ENCODE measurements at places on chromosomes 7 and 10. TPM values are rescaled to one million over a fixed set of nuclear protein-coding genes. Genes with fewer than 3 reads are reported as not detected.

BBIP1 gene
- total RNA-seq: 29.7 TPM

- DNase-seq: no peak
Measured at GRCh38 chr7:130222-130572, 62.2 kb upstream of the FAM20C start.

HOXA4 gene
- 0.65 TPM for total RNA-seq

DNA sequence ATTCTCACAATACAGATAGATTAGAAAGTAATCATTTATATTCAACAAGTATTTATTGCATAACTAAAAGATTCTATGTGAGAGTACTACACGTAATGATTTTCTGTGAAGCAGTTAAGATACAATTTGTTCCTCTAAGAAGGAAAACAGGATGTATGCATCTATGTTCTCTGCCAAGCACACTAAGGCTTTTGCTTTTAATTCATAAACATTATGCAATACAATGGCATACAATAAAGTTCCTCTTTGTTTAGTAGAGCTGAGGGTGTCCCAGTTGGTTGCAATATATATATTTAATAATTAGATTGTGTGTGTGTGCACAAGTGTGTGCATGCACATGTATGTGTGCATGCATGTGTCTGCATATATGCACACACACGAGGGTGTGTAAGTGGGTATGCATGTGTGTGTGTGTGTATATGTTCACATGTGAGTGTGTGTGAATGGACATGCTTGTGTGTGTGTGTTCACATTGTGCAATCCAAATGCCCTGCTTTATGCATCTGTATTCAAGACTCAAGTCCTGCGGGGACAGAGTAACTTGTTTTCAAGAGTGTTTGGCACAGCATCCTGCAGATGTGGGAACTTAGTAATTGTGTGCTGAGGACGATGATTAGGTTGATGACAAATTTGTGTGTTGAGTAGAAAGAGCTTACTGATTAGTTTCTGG lies 481.5 kb upstream of the KLF6 start:
- DNase-seq: peak; percentile 80

RPEL1 gene
- total RNA-seq: 0.17 TPM

ASIC3 gene
- total RNA-seq: not detected

DNA sequence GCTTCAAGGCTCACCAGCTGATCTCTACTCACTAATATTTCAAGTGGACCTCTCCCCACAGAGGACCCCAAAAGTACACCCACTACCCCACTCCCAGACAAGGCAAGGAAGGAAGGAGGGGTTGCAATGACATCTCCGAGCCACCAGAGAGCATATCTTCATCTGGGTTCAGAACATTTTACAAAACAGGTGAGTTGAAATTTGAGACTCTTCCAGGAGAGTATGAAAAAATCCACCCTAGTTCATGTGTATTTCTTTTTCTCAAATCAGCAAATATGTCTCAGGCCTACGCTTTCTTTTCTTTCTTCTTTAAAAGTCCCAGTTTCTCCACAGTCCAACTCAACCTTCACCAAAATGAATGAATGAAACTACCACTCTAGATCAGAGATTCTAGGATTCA lies 61.9 kb downstream of the SGMS1 start:
- DNase-seq: peak; percentile 31

DNA sequence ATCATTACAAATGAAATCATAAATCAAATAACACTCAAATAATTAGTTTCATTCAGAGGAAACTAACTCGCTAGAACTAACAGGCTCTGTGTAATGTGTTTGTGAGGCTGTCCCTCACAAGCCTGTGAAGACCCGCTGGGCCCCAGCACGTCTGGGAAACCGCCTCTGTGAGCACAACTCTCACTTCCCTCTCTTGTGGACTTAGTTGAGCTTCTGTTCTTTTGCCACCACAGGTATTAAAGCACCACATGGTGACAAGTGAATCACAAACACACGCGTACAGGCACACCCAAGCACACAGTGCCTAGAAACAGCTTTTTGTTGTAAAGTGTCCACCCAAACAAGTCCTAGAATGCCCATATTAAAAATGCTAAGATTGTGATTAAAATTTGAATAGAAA lies 51.0 kb downstream of the ZNF777 start:
- DNase-seq: no peak

DNA sequence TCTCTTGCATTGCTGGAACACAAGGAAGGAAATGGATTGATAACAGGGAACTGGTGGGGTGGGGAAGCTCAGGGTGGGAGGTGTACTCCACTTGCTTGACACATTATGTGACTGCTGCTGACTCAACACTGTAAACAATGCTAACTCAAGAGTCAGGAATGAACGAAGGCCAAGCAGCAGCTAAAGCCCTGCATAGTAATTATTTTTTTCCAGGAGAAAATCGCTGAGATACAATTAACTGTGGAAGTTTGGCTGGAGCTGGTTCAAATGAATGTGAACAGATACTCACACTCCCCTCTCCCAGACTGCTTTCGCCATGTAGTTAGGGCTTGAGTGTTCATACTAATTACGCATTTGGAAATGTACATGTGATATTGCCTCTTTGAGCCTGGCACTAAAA lies 170.9 kb upstream of the AOAH start:
- no peak for DNase-seq

DNA sequence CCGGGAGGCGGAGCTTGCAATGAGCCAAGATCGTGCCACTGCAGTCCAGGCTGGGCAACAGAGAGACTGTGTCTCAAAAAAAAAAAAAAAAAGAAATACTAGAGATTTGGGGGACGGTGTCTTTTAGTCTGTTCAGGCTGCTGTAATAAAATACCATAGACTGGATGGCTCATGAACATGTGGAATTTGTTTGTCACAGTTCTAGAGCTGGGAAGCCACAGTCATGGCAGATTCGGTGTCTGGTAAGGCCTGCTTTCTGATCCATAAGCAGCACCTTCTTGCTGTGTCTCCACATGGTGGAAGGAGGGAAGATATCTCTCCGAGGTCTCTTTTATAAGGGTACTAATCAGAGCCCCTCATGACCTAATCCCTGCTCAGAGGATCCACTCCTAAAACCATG lies 102.7 kb upstream of the MKLN1 start:
- no peak for DNase-seq

- DNase-seq: peak; percentile 50
Measured at GRCh38 chr10:77877441-77878344, 48.9 kb downstream of the DLG5 start.

- DNase-seq: peak; percentile 68
Measured at GRCh38 chr10:110610308-110610774, 33.8 kb upstream of the RBM20 start.

GRCh38 chr10:25852364-25852941 lies 81.6 kb upstream of the MYO3A start:
- no peak for DNase-seq

DNA sequence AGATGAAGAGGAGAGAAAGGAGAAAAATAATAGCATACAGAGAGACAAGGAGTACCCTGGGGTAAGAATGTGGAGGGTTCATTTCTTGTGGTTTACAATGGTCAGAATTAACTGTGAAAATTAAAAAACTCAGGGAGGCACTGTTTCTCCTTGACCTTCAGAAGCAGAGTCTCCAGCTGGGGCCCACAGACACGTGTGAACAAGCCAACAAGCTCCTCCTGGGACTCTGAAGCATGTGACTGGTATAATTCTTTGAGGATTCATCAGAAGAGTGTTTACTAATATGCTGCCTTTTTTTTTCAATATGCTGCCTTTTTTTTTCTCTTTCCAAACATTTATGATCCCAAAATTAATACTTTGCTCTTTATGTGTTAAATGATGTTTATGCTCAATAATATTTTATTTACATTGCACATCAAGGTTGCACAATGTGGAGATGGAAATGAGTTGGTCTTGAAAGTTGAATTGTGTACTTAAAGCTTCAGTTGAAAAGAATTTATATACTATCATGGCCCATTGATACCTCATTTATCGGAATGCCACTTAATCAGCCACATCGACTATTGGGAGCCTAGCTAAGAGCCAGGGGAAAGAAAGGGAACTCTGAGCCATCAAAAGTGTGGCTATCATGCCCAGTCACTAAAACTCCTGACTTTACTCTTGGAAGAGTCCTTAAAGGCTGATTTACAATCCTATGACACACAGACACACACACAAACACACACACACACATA lies 134.7 kb upstream of the RHOBTB1 start:
- DNase-seq: no peak

- DNase-seq: peak; percentile 84
Measured at GRCh38 chr10:77641788-77642397, 4.3 kb upstream of the KCNMA1 start.

DNA sequence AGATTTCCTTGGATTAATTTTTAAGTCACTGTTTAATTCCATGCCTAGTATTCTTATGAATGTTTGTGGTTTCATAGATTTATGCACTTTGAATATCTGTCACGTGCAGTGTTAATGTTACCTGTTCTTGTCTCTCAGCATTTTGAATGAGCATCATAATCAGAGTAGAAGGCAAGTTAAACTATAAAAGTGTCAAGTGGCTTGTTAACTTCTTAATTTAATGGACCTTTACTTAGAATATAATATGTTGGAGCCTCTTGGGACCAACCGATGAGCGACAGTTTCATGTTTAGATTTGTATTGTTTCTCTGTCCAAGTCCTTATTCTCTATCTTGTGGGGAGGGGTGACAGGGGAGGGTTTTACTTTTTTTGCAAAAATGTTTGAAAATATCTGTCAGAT lies 50.6 kb upstream of the MTURN start:
- DNase-seq: no peak

- DNase-seq: no peak
Measured at GRCh38 chr7:30329716-30330115, 45.3 kb downstream of the ZNRF2 start.

- peak; percentile 69 for DNase-seq
Measured at GRCh38 chr7:30453921-30454320, 24.7 kb downstream of the NOD1 start.

GRCh38 chr7:81519886-81520285 lies 250.0 kb downstream of the HGF start:
- no peak for DNase-seq

PNLIP gene
- total RNA-seq: not detected

GRCh38 chr10:112539340-112539739 lies 92.3 kb downstream of the VTI1A start:
- DNase-seq: peak; percentile 22

GRCh38 chr7:155962191-155962967 lies 150.1 kb upstream of the SHH start:
- DNase-seq: peak; percentile 75

DNA sequence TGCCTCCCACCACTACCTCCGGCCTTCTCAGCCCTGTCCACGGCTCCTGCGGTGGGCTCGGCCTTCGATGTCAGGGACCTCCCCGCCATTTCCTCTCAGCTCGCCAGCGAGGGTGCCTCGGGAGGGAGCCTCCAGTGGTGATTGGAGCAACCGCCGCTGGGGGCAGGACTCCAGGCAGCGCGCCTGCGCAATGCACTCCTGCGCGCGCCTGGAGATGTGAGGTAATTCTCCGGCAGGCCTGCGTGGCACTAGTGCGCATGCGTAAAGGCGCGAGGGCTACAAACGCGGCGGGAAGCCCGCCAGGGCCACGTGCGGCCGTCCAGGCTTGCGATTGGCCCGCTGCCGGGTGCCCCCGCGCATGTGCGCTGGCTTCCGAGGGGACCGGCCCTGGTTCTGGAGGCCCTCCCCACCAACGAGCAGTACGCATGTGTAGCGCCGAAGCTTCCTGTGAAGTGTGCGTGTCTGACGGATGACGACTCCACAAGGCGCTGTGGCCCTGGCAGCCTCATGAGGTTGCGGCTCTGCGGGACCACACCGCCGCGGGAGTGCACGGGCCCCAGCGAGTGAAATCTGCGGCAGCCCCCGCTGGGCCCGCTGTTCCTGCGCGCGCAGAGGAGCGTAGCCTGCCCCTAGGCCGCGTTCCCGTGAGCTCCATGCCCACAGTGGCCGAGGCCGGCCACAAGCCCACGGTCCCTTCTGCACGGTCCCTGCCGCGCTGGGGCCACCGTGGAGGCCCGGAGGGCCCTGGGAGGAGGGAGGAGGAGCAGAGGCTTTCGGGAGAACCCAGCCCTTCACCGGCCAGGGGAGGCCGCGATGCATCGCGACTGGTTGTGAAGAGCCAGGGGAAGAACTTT lies at the start of gene SYCE1:
Gene SYCE1, minus strand, starts transcription at position 143 of the 854 bp plus-strand sequence. Its CDS starts 54 bp downstream, at position 89.
- DNase-seq: no peak

GRCh38 chr7:77442636-77443035 lies 26.5 kb upstream of the GSAP start:
- DNase-seq: peak; percentile 53

DNA sequence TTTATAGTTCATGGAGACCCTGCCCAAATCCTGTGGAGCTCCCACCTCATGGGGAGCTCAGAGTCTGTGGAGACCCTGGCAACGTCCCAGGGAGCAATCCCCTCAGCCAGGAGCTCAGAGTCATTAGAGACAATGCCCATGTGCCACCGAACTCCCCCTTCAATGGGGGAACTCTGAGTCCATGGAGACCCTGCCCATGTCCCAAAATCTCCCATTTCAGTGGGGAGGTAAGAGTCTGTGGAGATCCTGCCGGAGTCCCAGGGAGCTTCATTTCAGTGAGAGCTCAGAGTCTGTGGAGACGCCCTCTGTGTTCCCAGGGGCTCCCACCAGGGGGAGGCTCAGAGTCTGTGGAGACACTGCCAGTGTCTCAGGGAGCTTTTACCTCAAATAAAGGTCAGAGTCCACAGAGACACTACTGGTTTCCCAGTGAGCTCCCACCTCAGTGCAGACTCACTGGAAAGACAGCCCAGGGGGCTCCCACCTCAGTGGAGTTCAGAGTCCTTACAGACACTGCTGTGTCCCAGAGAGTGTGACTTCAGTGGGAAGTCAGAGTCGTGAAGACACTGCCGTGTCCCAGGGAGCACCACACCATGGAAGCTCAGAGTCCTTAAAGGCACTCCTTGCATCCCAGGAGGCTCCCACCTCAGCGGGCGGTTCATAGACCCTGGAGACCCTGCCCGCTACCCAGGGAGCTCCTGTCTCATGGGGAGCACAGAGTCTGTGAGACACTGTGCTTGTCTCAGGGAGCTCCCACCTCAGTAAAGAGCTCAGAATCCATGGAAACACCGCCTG lies 5.0 kb downstream of the MYO1G start:
- DNase-seq: peak; percentile 65

DNA sequence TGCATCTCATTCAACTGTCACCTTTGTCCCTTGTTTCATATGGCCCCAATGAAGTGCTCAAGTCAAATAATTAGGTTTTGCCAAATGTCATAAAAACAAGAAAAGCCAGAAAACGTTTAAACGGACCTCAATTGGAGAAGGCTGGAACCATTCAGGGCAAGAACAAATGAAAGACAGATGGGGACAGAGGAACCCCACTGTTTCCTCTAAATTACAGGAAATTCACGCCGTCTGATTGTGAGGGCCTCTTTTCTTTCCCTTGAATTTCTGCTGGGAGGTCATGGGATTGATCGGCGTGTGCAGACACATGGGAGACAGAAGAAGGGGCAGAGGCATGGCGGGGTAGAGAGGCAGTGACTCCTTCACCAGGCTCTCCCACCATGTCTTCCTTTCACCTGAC lies 656.4 kb downstream of the KCNMA1 start:
- no peak for DNase-seq

DNA sequence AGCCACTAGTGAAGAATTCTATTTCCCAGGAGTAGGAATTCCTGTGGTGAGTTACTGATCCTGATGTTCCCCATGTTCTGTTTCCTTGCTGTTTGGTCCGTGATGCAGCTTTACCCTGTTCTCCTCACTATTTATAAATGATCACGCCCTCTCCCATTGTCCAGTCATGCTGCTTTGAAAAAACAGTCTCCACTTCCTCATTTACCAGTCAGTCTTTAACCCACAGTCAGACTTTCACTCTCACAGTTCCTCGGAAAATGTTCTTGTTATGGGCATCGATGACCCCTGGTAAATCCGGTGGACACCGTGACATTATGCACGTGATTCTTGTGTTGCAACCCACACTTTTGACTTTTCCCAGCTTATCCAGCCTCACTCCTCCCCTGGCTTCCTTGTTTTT lies 14.4 kb downstream of the SCIN start:
- DNase-seq: peak; percentile 53

MYPN gene
- total RNA-seq: under 0.01 TPM

PON1 gene
- total RNA-seq: not detected

GRCh38 chr7:17037356-17037755 lies 155.6 kb upstream of the AGR3 start:
- DNase-seq: no peak

Data from dermis blood vessel endothelial cell (primary cell).